ENCODE measurements at places on chromosomes 4 and X.

GRCh38 chr4:26723216-26723615, 137.4 kb upstream of the STIM2 start:
- no peak for DNase-seq

DNA sequence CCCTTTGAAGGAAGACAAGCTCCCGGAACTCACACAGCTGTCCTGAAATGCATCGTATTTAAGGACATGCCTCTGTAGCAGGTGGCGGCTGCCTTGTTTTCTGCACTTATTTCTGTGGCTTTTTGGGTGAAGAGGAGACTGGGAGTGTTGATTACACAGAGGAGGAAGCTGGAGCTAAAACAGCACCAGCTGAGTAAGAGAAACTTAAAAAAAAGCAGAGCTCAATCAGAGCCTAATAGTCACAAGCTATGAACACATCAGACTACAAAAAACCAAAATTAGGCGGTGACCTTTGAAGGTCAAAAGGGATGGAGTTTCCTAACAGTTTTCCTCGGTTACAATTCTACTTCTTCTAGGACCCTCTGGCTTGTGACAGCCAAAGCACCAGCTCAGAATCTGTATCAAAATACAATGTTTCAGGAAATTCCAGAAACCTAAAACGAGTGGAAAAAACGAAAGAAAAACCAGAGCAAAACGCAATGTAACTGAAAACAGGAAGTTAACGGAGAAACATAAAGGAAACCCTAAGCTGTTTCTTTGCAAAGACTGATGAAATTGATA, 13.5 kb downstream of the PRKX start:
- no peak for DNase-seq

DNA sequence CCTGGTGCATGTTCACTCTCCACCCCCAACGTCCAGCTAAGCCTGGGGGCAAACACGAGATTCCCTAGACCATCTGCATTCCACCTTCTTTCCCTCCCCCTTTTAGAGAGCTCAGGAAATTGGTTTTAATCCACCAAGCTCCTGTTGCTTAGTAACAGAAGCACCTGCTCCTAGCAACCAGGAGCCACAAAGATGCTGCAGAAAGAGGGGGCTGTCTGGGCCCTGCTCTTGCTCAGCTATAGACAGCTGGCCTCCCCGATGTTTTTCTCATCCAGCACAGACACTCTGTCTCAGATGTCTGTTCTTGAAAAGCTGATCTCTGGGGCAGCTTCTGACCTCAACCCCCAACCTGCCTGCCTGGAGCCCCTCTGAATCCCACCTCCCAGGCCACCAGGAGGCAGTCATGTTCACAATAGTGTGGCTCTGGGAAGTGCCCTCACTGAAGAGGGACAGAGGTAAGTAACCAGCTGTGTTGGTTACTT, 71.5 kb downstream of the SLC16A2 start:
- DNase-seq = no peak

GRCh38 chr4:120005076-120005475, 61.6 kb downstream of the MAD2L1 start:
- no peak for DNase-seq

DNA sequence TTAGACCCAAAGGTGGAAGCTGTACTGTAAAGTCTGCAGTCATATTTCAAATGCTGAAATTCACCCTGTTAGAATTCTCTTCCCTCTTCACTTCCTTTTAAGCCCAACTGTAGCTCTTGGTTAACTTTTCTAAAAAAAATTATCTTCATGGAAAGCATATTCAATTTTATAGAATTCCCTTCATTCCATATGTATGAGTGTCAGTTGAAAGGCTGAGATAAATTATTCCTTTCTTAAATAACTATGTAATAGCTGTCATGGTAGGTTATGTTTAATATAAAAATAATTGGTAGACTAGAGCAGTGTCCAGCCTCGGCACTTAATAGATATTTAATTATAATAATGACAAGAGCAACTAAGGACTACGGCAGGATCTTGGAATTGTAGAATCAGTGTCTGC, 16.8 kb upstream of the ARSH start:
- no peak for DNase-seq

DNA sequence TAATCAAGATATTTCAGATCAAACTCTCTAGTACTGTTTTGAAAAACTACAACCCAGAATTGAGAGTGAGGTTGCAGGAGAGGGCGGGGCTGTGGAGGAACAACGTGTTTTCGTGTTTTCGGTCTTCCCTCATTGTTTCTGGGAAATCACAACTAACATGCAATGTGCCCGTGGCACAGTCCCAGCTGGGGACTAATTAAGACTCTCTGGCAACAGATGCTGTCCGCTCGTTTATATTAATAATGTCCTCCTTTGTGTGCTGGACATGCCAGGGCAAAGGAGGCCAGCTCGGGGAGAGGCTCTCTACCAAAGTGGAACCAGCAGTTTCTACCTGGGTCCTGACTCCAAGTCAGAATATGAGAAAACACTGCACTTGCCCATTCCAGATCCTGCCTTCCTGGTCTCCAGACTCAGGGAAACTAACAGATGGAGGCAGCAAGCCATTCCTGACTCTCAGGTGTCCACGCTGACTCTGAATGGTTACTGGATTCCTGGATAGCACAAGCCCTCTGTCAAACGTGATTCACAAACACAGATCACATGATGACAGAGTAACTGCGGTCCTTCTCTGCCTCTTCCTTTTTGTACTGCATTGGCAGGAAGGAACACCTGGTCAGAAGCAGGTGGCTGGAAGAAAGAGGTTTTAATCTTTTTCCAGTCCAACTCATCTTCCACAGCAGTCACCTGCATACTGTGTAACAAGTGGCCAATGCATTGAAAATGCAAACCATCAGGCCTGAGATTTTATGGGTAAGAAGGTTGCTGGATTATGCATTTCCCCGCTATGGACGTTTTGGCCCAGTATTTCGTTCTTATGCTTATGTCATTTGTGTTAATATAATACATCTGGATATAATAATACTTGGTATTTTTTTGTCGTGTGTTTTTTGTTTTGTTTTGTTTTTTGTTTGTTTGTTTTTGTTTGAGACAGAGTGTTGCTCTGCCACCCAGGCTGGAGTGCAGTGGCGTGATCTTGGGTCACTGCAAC, 65.0 kb downstream of the COQ2 start:
- no peak for DNase-seq

DNA sequence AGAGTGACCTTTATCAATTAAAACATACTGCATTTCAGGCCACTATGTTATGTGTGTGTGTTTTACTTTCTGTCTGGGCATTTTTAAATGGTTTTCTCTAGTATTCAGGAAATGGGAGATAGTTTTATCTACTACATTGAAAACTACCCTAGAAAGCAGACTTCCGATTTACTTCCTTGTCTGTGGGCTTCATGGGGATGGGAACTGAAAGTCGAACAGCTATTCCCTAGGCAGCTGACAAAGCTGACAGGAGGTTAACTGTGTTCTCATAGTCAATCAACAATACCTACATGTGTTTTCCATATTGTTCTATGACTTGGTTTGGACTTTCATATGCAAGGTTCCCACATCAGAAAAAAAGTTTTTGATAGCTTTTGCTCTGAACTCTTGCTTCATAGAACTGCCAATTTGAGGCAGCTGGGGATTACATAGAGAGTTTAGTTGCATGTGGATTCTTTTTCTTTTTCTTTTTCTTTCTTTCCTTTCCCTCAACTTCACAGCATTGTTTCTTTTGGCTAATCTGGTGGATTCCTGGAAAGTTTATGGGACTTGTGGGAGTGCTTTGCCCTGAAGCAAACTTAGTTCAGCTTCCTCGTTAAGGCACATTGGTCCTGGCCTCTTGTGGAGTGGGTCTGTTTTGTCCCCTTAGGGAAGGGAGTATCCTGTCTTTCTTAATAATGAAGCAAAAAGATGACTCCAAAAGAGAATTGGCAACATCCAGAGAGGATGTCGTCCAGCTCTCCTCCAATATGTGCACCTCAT, 327.1 kb upstream of the GIMD1 start:
- no peak for DNase-seq

GRCh38 chr4:140044337-140044902, 109.6 kb downstream of the MAML3 start:
- no peak for DNase-seq

DNA sequence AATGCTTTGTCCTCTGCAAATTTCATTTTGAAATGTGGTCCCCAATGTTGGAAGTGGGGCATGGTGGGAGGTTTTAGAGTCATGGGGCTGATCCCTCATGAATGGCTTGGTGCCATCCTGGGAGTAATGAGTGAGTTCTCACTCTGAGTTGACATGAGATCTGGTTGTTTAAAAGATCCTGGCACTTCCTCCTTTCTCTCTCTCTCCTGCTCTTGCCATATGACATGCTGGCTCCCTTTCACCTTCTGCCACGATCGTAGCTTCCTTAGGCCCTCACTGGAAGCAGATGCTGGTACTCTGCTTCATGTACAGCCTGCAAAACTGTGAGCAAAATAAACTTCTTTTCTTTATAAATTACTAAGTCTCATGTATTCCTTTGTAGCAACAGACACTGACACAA, 262.0 kb downstream of the IL15 start:
- no peak for DNase-seq

DNA sequence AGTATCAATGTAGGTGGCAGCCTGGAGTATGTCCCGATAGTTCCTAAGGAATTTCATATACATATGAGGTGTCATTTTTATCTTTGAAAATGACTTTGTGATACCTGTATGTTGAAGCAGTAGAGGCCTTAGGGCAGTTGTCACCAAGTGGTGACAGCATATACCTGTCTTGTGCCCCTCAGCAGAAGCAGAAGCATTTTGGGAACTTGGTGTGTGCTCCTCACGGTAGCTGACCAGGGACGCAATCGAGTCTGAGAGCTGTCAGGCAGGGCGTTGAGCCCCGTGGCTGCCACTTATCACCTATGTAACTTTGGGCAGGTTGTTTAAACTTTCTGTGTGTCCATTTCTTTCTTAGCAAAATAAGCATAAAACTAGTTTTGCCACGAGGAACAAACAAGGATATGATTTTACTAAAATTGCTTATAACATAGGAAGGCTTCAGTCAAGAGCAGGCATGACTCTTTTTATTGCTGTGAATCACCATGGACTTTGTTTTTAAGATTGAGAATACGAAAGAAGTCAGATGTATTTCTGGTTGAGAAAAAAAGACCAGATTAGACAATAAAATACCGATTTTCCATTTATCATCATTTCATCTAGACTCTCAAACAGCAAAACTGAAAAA, 161.5 kb downstream of the CPE start:
- DNase-seq = no peak

DNA sequence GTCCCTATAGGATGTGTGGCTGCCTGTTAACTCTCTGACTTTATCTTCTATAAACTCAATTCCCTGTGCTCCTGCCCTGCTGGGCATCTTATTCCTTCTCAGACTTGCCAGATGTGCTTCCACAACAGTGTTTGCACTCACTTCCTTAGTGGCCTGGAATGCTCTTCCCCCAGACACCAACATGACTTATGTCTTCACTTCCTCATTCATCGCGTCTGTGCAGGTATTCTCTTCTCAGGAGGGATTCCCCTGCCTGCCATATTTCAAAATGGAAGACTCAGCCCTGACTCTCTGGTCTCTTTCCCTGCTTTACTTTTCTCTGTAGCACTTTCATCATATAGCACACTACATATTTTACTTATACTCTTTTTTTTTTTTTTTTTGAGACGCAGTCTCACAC, 344.0 kb downstream of the CENPC start:
- no peak for DNase-seq

DNA sequence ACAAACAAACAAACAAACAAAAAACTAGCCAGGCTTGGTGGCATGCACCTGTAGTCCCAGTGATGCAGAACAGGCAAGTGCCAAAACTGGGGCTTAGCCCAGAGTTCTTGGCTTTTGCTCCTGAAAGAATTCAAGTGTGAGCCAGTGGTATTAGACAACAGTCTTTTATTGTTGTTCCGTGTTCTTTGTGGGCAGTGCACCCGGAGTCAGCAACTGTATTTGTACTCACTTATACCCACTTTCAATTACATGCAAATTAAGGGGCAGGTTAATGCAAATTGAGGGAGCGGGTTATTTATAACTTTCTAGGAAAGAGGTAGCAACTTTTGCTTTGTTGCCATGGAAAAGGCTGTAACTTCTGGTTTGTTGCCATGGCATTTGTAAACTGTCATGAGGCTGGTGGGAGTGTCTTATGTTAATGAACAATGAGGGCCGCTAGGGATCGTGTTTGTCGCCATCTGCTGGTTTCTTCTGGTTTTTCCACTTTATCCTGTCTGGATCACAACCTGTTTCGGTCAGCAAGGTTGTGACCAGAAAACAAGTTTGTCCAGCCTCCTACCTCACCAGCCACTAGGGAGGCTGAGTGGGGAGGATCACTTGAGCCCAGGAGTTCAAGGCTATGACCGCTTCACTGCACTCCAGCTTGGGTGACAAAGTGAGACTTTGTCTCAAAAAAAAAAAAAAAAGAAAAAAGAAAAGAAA, 88.8 kb upstream of the ESX1 start:
- no peak for DNase-seq

- no peak for DNase-seq
Observed at GRCh38 chr4:184949020-184949419, 69.3 kb upstream of the HELT start.

DNA sequence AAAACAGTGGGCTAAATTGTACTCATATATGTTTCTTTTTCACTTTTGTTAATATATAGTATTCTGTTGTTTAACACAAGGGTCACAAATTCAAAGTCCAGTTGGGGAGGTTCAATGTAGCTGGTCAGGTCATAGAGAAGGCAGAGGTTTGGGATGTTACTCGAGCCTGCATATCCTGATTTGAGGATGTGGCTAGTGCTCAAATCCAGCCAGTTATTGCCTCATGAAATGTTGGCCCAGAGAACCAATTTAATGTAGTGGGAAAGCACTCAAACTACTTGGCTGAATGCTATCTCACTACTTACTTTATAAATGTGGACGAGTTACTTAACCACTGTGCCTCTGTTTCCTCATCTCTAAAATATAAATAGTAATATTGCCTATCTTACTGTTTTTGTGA, 12.5 kb downstream of the USO1 start:
- DNase-seq = no peak

DNA sequence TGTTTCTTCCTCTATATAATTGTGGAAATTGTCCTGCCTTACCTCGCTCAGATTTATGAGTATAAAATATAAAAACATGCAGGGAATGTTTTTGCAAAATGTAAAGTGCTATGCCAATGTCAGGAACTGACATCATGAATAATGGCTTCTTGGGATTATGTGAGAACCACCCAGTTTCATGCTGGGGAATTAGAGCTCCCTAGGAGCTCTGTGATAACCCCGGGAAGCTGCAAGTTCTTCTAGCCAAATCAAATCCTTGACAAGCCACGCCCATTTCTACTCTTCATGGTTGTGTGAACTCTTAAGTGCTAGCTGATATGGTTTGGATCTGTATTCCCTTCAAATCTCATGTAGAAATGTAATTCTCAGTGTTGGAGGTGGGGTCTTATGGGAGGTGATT, 85.9 kb upstream of the PAK3 start:
- no peak for DNase-seq

- DNase-seq = no peak
Observed at GRCh38 chrX:24245202-24245601, 68.7 kb downstream of the SUPT20HL2 start.

Data from activated effector memory CD4-positive, alpha-beta T cell treated with Interleukin-2 at 50 U/mL for 16 hours (primary cell).